RKO (cell line): ENCODE measurements at places on chromosomes 1 and 21.

GRCh38 chr1:209936125-209936524, 1.9 kb upstream of the SYT14 start:
- DNase-seq, result no peak

- no peak for DNase-seq
Observed at GRCh38 chr1:15115542-15116330, 37.8 kb upstream of the TMEM51 start.

DNA sequence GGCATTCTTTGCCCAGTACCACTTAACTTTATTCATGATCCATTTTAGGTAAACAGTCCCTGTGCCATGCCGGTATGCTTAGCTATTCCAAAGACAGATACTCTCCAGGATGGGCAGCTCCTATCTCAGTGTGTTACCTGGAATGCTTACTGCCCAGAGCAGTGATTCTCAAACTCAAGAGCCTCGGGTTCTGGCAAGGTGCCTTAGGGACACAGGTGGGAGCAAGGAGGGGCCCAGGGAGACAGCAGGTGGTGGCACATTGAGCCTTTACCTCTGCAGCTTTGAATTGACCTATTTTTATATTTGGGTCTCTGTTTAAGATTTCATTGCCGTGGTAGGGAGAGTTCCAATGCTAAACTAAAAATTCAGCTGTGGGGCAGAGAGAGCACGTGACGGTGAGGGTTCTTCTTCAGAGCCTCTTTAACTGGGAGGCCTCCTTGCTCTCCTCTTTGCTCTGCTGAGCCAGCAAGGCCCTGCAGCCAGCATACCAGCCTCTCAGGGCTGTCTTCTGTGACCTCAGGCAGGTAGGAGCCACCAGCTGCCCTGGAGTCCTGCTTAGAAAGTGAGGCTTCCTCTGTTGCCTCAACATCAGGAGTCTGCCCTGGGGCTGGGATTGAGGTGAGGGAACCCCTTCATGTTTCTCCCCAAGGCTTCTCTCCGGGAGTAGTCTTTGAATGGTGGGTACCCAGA, 20.2 kb downstream of the PHGDH start:
- no peak for DNase-seq

- no peak for DNase-seq
Observed at GRCh38 chr1:208302699-208303238, 58.6 kb upstream of the PLXNA2 start.

GRCh38 chr1:119569095-119569494, 62.1 kb downstream of the HSD3B1 start:
- DNase-seq, result no peak

DNA sequence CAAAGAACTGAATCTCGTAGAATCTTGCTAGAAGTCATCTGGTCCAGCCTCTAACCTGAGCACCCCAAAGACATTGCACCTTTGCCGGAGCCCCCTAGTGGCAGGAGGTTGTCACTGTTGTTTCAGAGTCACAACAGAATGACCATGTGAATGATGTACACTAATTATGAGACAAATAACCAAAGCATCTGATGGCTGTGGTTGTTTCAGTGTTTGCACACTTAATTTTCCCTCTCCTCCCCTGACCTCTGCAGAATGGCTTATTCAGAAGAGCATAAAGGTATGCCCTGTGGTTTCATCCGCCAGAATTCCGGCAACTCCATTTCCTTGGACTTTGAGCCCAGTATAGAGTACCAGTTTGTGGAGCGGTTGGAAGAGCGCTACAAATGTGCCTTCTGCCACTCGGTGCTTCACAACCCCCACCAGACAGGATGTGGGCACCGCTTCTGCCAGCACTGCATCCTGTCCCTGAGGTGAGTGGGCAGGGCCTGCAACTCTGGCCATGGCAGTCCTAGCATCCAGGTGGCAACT, 26.4 kb downstream of the TRAF5 start:
- DNase-seq, result peak; percentile 53

DNA sequence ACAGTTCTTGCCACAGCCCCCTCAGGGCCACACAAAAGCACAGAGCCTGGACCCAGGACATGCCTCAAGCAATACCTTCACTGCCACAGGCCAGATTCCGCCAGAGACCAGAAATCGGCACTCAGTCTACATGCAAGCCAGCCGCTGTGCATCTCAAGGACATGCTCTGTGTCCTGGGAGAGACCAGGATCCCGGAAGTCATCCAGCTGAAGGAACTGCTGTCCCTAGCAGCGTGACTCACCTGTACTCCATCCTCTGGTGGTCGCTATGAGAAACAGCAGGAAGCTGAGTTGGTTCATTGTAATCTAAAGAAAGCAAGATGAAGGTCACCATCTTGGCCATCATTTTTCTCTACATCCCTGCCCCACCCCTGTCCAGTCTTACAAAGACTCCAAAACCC, 401 bp downstream of the ITLN1 start:
- peak; percentile 41 for DNase-seq

DNA sequence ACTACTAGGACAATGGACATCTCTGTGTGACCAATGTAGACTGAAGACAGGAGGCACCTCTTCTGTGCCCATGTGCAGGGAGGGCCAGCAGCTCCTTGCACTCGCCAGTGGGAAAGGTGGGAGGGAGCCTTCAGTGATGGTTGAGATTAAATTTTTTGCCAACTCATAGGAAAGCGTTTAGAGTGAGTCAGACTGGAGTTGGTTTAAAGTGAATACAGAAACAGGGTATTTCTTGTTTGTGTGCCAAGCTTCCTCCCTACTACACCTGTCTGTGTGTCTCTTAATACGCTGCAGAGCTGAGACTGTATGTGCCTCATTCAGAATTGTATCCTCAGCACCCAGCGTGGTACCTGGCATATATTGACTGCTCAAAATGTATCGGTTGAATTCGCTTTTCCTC, 13.5 kb upstream of the COL16A1 start:
- DNase-seq, result no peak

DNA sequence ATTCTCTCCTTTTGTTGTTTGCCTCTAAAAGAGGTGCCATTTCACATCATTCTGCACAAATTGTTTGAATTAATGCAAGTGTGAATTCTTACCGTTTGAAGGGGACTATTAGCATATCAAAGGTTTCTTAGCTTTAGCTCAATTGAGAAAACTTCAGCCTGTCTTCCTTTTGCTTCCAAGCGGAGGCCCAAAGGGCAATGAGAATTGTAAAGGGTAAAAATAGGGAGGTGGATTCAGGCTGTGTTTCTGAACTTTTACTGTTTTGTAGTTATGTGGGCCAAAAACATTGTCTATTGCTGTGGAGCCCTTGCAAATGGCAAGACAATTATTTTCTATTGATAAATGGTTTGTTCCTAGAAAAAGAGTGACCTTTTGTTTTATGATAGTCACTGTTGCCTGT, 3.6 kb downstream of the ADGRL2 start:
- DNase-seq, result no peak

GRCh38 chr1:38475624-38476005, 384.0 kb downstream of the RRAGC start:
- DNase-seq, result no peak

DNA sequence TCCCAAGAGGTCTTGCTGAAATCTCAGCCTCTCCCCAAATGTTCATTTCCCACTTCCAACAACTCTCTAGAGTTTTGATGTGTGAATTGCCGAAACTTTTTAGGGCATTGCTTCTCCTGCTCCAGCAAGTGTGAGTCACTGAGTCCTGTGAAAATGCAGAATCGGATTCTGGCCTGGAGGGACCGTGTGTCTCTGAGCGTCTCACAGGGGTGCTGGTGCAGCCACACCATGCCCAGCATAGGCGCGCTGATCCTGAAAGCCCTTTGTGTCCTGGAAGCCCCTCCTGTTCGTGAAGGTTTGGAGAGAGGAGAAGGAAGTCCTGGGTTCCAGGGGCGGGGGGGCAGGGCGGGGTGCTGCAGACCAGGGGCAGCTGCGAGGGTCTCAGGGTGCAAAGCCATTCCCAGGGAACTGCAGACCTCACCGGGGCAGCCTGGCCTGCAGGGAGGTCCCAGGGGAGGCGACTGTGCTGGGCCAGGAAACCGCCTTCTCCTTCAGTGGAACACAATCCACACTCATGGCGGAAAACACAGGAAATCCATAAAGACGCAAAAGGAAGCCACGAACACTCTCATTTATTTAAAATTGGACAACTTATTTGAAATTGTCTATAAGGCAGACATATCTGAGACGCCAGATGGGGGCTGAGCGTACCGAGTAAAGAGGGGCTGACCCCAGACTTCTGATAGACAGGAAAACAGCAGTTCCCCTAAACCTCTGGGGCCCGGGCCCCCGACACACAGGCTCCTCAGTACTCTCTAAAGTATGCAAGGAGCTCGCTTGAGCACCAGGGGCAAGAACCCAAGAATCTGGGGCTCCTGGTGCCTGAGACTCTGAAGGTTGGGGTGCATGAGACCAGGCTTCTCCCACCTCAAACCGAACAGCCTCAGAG, 43.5 kb upstream of the ADARB1 start:
- no peak for DNase-seq
